ENCODE measurements at places on chromosomes 16 and 17. TPM values are rescaled to one million over a fixed set of nuclear protein-coding genes. Genes with fewer than 3 reads are reported as not detected.

DNA sequence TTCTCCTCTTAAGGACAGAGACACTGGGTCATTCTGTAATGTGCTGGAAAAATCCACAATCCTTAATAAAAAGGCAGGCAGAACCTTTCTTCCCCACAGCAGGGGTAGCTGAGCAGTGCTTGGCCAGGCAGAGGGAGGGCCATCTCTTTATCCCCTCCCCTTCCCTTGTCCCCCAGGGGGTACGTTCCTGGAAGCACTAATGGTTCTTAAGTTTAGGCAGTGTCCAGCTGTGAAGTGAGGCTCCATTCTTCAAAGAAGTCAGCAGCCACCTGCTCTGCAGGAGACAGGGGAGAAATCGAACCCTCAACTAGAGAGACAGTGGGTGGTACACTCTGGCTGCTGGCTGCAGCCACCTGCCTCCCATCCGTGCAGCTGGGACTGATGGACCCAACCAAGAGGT is 533.9 kb upstream of the CDH11 start:
- no peak for DNase-seq

DNA sequence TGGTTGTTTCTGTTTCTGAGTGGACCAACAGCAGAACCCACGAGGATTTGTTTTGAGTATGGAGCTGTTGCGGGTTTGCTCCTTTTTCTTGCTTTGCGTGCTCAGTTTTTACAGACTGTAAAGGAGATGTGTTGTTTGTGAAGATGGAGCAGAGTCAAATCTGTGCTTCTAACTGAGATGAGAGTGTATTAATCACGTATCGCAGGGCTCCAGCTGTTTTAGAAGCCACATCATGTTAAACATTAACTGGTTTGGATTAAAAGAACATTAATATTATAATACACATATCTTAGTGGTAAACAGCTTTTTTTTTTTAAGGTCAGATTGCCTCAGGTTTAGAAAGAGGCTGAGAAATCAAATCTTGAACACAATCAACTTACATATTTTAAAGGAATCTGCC is 69.4 kb downstream of the YPEL2 start:
- no peak for DNase-seq

DNA sequence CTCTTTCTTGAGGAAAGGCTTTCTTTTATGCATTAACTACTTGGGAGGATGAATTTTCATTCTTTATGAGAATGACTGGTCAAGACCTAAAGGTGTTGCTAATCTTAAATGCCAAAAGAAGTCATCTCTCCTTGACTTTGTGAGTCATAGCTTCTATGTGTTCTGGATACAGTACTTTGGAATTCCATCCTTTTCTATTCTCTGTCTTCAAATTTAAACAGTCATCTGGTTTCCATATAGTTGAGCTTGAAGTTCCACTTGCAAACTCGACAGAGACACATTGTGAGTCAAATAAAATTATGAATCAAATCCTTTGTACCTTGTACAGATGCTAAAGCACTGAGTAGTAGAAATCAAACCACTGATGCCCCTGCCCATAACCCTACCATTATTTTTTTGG is 271.9 kb upstream of the PMFBP1 start:
- no peak for DNase-seq

- DNase-seq = no peak
These were observed 8.4 kb upstream of the SPG7 start for GRCh38 chr16:89499767-89500166.

The PERCC1 gene
- polyA plus RNA-seq = not detected

- DNase-seq = no peak
These were observed 192.3 kb downstream of the HS3ST3A1 start for GRCh38 chr17:13409455-13409854.
